ENCODE measurements at places on chromosomes 2 and 18. TPM values are rescaled to one million over a fixed set of nuclear protein-coding genes. Genes with fewer than 3 reads are reported as not detected.

The RUFY4 gene
- polyA plus RNA-seq: 0.69 TPM

The AKAIN1 gene
- 0.12 TPM for polyA plus RNA-seq

The RAX gene
- polyA plus RNA-seq: not detected

DNA sequence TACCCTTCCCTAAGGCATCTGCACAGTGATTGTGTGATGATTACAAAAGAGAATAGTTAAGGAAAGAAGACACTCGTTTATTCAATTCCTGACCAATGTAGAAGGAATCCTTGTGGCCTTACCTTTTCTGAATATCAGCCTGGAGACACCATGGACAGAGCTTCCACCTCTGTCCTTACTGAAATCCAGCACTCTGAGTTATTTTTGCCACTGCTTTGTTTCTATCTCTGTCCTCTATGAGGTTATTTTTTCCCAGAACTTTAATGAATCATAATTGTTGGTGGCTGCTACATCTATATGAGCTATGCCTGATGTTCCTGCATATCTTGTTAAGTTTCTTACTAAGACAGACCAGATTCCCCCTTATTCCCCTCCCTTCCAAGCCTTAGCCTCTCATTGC lies 275.1 kb downstream of the SETBP1 start:
- DNase-seq: no peak

- no peak for DNase-seq
Observed at GRCh38 chr2:33223856-33224255, 252.6 kb upstream of the RASGRP3 start.
